ENCODE measurements at places on chromosomes 16 and 17.

DNA sequence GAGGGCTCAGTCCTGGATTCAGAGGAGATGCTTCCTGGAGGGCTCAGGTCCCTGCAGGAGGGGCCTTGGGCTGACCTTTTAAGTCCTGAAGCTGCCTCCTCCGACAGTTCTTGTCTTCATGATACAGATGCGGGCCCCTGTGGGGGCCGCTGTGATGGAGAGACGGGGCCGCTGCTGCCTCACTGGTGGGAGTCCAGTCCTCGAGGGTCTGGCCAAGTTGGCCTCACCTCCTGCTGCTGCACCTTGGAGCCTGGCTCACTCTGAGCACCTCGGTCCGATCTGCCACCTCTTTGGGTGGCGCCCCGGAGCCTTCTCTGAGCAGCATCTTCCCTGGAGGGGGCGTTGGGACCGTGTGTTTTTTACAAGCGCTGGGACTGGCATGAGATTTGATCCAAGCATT lies 79.1 kb downstream of the KLHDC4 start:
- DNase-seq, result no peak

- no peak for DNase-seq
Observed at GRCh38 chr17:78946631-78947030, 21.4 kb upstream of the TIMP2 start.

DNA sequence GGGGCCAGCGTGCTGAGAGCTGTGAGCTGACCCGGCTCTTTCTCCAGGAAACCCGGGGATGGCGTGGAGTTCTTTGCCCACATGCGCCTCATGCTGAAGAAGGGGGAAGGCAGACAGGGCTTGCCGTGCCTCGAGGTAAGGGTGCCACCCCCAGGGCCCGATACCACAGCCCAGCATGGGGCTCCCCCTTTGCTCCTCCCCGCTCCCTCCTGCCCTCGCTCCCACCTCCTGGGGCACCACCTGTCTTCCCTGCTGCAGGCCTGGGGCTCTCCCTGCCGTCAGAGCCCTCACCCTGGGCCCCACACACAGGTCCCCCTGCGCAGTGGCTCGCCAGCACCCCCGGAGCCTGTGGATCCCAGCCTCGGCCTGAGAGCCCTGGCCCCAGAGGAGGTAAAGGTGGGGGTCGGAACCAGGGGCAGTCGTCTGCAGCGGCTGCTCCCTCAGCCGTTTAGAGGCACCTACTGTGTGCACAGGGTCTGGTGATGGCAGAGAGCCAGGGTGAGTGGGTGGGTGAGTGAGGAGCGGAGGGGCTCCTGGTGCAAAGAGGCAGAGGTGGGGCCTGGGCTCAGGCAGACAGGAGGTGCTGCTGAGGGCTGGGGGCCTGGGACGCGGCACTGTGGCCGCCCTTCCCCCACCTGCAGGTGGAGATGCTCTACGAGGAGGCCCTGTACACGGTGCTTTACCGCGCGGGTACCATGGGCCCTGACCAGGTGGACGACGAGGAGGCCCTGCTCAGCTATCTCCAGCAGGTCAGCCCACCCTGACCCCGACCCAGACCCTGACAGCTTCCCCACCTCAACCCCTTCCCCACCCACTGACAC lies 5.6 kb downstream of the BAIAP3 start:
- DNase-seq, result no peak

DNA sequence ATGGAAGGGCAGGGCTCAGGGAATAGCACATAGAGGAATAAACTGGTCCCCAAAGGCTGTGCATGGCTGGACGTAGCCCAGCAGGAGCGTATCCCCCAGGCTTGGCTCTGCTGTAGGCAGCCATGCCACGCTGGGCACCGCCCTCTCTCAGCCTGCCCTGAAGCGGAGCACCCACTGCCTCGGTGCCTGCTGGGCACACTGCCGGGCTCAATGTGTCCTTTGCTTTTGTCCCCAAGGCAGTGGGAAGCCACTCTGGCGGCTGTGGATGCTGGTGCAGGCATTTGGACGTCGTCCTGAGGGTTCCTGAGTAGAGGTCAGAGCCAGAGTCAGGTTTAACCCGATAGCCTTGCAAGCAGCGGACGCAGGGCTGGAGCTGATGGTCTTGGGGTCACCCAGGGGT lies 141.0 kb downstream of the ENGASE start:
- DNase-seq, result no peak

- no peak for DNase-seq
Observed at GRCh38 chr16:88939245-88939971, 37.6 kb downstream of the CBFA2T3 start.

- DNase-seq, result no peak
Observed at GRCh38 chr16:20385844-20386832, 18.4 kb downstream of the PDILT start.

- DNase-seq, result no peak
Observed at GRCh38 chr17:76524598-76525512, 12.7 kb downstream of the CYGB start.

DNA sequence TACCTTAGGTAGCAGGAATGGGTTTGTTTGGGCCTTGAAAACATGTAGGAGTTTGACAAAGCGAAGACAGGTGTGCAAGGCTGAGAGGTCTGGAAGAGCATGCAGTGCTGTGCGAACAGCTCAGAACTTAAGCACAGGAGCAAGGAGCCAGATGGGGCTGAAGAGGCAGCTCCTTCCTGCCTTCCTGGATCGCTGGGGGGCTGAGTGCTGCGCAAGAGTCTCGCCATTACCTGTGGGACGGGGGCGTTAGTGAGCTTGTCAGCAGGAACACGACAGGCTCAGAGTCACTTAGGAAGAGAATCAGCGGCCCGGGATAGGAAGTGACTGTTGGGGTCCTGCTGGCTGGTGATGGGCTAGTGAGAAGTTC lies 464 bp upstream of the MRM1 start:
- DNase-seq, result no peak

- DNase-seq, result no peak
Observed at GRCh38 chr17:6853764-6854442, 22.4 kb upstream of the TEKT1 start.

DNA sequence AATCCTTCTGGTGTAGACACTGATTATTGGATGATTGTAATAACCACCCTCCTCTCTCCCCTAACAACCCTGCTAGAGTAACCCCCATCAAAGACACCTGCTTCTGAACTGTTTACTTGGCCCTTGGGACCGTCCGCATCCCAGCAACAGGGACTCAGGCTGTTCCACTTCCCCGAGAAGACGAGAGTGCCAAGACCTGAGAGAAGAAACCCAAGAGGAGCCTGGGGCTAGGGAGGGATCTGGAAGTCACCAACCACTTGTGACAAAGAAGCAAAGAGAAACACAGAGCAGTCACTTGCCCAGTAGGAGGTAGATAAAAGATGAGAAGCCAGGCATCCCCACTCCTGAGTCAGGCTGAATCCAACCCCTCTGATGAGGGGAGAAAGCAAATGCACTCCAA lies 84.3 kb downstream of the CDH11 start:
- no peak for DNase-seq

DNA sequence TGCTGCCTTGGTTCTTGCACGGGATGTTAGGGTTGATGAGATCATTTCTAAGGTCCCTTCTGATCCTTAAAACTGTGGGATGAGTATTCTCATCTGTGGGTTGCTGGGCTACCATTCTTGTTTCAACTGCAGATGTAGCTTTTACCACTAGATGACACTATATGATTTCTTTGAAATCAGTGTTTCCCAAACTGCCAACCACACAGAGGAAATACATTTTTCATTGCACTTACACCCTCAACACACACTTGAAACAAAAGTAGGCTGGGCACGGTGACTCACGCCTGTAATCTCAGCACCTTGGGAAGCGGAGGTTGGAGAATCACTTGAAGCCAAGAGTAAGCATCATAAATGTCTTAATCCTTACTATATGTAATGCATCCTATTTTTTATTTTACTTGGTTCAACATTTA lies 15.3 kb downstream of the LCMT1 start:
- DNase-seq, result no peak

GRCh38 chr17:69335058-69335457 lies 8.1 kb upstream of the ABCA5 start:
- DNase-seq, result no peak

DNA sequence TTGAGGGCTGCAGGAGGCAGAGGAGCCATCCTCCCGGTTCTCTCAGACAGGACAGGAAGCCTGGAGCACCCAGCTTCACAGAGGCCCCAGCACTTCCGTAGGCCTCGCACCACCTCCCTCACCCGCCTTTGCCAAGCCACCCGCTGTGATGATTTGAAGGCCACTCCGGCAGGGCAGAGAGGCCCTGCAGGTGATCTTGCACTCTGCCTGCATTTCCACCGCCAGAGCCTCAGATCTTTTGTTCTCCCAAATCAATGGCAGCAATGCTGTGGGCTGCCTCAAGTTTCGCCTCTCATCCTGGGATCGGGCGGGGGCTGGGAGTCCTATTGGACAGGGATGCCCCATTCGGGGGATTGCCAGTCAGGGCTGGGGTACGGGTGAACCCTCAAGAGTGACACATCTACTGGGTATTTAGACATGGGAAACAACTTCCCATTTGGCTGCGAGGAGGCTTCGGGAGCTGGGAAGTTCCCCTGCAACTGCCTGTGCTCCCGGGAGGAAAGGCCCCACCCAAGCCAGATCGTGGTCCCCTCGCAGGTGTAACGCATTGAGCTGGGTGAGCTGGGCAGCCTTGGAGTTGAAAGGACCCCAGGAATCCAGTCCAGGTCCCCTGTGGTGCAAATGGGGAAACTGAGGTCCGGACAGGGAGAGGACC lies 34.8 kb upstream of the PEMT start:
- DNase-seq, result no peak

DNA sequence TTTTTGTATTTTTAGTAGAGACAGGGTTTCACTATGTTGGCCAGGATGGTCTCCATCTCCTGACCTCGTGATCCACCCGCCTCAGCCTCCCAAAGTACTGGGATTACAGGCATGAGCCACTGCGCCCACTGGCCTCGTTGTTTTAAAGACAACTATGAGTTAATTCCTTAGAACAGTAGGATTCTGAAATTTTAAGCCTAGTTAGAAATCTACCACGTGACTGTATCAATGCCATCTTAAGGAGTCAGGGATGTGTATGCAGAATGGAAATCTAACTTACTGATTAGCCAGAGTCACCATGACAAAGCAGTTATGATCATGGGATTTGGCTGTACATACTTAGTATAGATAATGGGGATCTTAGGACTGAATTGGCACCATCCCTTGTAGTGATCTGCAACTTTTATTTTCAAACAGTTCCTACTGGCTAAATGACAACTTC lies 2.8 kb downstream of the CEP20 start:
- DNase-seq, result no peak

DNA sequence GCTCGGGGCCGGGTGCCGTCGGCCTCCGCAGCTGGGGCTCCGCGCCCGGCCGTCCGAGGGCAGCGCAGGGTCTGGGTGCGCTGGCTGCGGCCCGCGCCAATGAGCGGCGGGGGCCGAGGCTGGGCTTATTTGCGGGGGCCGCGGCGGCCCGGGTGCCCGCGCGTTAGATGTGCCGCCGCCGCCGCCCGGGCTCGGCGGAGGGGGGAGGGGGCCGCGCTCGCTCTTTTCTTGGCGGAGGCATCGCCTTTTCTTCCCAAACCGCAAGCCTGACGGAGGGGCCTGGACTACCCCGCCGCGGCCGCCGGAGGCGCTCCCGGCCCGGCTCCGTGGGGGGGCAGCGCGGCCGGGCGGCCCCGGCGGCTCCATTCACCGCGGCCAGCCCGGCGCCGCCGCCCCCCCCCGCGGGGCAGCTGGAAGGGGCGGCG lies at the start of gene NOTUM:
TSS of gene NOTUM (minus strand) at position 101 of the 425 bp plus-strand sequence. CDS start 278 bp downstream, outside the sequence.
- DNase-seq, result no peak

GRCh38 chr17:74452033-74452840 lies 14.2 kb upstream of the CD300A start:
- DNase-seq, result no peak

GRCh38 chr16:77723108-77723514 lies 797 bp downstream of the NUDT7 start:
- DNase-seq, result no peak

- no peak for DNase-seq
Observed at GRCh38 chr17:42120161-42120769, 902 bp downstream of the KAT2A start.

GRCh38 chr17:43309505-43310332 lies 75.9 kb upstream of the RNU2-1 start:
- DNase-seq, result no peak

GRCh38 chr17:31722251-31723056 lies 136.6 kb downstream of the COPRS start:
- DNase-seq, result no peak

- no peak for DNase-seq
Observed at GRCh38 chr16:695355-696089, 5.3 kb upstream of the WDR24 start.

DNA sequence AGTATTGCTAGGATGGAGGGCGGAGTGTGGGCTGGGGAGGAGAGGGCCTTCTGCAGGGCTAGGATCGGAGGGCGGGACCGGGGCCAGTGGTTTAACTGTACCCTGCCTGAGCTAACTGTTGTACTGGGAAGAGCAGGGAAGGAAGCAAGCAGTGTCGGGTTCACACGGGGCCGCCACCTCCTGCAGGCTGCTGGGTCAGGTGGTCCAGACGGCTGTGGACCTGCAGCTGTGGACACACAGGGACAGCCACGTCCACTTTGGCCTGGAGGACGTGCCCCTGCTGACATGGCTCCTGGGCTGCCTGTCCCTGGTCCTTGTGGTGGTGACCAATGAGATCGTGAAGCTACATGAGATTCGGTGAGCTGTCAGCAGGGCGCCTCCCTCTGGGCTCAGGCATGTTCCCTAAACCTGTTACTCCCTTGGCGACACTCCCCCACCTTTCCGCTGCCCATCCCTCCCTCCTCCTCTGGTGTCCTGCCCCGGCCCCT lies 16.6 kb downstream of the CASKIN2 start:
- DNase-seq, result no peak

All from NCI-H1048 (cell line).